Posterior vena cava (tissue), 2 donors: ENCODE measurements at places on chromosomes 3 and 15.

- no peak for DNase-seq
These were observed 91.5 kb downstream of the IL1RAP start for GRCh38 chr3:190605385-190605784.

- DNase-seq = peak; percentile 81
These were observed 1.7 kb downstream of the CCDC9B start for GRCh38 chr15:40338921-40339620.

- DNase-seq = no peak
These were observed 8.9 kb downstream of the XIRP1 start for GRCh38 chr3:39183211-39184080.

DNA sequence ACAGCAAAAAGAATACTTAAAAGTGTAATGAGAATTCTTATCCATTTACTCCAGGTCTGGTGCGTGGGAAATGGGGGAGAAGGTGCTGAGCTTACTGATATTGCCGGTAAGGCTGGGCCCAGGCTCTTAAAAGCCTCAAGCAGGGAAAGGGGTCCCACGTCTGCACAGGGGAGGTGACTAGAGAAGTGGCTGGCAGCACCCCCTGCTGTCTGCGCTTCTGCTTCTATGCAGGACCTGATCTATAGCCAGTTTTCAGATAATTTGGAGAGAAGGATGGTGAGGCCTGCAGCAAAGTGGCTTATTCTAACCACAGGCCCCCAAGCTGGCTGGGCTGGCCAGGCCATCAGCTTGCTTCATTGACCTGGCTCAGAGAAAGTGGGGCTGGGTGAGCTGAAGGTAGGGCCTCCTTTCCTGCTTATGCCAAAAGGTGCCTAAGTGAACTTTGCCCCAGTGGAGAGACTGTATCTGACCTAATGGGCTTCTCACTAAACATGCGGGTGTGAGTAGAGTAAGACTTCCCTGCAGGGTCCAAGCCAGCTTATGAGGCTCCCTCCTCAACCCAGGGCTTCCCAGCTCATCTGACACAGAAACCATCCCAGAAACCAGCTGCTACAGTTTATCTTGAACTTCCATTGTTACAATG is 30.9 kb upstream of the ATP1B3 start:
- DNase-seq = no peak
